ENCODE measurements at places on chromosomes 3 and 15.

DNA sequence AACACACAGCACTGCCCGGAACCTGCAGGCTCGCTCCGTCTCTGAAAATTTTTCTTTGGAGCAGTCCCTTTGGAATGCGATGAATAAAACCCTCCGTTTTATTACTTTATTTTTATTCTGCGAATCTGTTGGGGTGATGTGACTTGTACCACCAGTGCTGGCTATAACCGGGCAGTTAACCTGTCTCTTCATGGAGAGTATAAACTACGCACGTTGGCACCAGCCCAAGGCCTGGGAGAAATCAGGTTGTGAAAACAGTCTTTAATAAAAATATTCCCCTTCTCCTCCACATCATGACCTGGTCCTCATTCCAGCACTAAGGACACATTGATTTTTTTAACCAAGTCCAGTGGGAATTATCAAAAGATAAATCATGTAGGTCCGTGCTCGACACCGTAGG is 116.8 kb downstream of the WNT5A start:
- H3K27ac ChIP-seq: no peak overlapping the region
- H3K4me3 ChIP-seq: no peak overlapping the region
- no peaks in the 10 kb centered on the region for H3K36me3 ChIP-seq
- no peak for DNase-seq

DNA sequence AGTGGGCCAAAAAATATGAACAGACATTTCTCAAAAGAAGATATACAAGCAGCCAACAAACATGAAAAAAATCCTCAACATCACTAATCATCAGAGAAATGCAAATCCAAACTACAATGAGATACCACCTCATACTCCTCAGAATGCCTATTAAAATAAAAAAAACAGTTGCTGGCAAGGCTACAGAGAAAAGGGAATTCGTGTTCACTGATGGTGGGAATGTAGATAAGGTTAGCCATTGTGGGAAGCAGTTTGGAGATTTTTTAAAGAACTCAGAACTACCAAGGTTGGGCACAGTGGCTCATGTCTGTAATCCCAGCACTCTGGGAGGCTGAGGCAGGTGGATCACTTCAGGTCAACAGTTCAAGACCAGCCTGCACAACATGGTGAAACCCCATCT is 27.8 kb upstream of the C15orf40 start:
- peaks cover 76% of the 10 kb centered on the region for H3K36me3 ChIP-seq
- H3K27ac ChIP-seq: no peak overlapping the region
- no peaks in the 10 kb centered on the region for H3K4me1 ChIP-seq

GRCh38 chr3:151012753-151013152 is 40.2 kb upstream of the CLRN1 start:
- H3K27ac ChIP-seq: no peak overlapping the region
- H3K27me3 ChIP-seq: no peaks in the 10 kb centered on the region
- no peaks in the 10 kb centered on the region for H3K36me3 ChIP-seq
- H3K4me1 ChIP-seq: no peaks in the 10 kb centered on the region

- DNase-seq: no peak
- H3K4me1 ChIP-seq: no peaks in the 10 kb centered on the region
- H3K27me3 ChIP-seq: peaks cover 52% of the 10 kb centered on the region
- no peak overlapping the region for H3K4me3 ChIP-seq
These were observed 3.3 kb upstream of the WNT5A start for GRCh38 chr3:55490276-55490913.

- no peak for DNase-seq
- no peak overlapping the region for H3K4me3 ChIP-seq
- H3K36me3 ChIP-seq: no peaks in the 10 kb centered on the region
- no peak overlapping the region for H3K27ac ChIP-seq
These were observed 19.7 kb downstream of the PTPRG start for GRCh38 chr3:61580982-61581643.

GRCh38 chr3:44058022-44058867 is 183.4 kb upstream of the TOPAZ1 start:
- no peak overlapping the region for H3K4me3 ChIP-seq
- DNase-seq: no peak
- no peaks in the 10 kb centered on the region for H3K27me3 ChIP-seq
- H3K27ac ChIP-seq: no peak overlapping the region
- H3K4me1 ChIP-seq: no peaks in the 10 kb centered on the region

- H3K27me3 ChIP-seq: no peaks in the 10 kb centered on the region
- no peak overlapping the region for H3K4me3 ChIP-seq
- H3K4me1 ChIP-seq: peaks cover 36% of the 10 kb centered on the region
These were observed 34.2 kb downstream of the IDH2 start for GRCh38 chr15:90067953-90068606.

GRCh38 chr3:193868590-193868989 is 267.4 kb upstream of the HES1 start:
- no peaks in the 10 kb centered on the region for H3K27me3 ChIP-seq
- H3K36me3 ChIP-seq: no peaks in the 10 kb centered on the region
- H3K4me3 ChIP-seq: no peak overlapping the region
- no peak overlapping the region for H3K27ac ChIP-seq
- peaks cover 10% of the 10 kb centered on the region for H3K4me1 ChIP-seq

GRCh38 chr3:49313896-49314688 is 25.8 kb downstream of the USP4 start:
- no peak overlapping the region for H3K4me3 ChIP-seq
- H3K4me1 ChIP-seq: no peaks in the 10 kb centered on the region
- DNase-seq: no peak
- H3K36me3 ChIP-seq: peaks cover 92% of the 10 kb centered on the region
- no peaks in the 10 kb centered on the region for H3K27me3 ChIP-seq
- H3K27ac ChIP-seq: no peak overlapping the region

DNA sequence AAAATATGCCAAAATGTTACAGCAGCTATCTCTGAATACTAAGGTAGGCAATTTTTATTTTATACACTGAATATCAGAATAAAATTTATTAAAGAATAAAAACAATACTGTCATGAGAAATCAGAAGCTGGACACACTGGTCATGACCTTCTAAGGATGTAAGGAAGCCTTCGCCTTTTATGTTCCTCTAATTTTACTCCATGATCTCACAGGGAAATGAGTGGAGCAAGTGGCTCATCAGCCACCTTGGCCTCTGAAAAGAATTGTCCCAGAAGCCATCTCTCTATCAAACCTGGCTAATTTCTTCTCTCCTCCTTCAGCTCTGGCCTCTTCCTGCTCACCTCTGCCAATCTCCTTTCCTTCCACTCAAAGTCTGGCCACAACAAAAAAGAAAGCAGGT is 48.6 kb downstream of the THRB start:
- H3K27me3 ChIP-seq: no peaks in the 10 kb centered on the region
- H3K4me1 ChIP-seq: no peaks in the 10 kb centered on the region
- no peak overlapping the region for H3K4me3 ChIP-seq
- H3K27ac ChIP-seq: no peak overlapping the region
- no peaks in the 10 kb centered on the region for H3K36me3 ChIP-seq
- no peak for DNase-seq

DNA sequence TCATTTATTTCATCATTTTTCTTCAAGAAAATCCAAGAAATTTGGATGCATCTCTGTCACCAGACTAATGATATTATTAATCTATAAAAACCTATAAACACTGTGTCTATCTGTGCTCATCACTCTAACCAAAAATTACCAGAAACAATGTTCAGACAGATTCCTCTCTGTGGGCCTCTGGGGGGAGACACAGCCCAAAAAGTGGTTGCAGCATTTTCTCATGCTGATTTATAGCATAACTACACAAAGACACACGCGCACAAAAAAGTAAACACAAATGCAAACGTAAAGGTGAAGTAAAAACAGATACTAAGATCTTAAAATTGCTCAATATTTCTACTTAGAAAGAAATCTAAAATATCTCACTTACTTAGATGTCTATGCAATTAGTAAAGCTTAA is 976.0 kb downstream of the GBE1 start:
- no peak overlapping the region for H3K27ac ChIP-seq
- DNase-seq: no peak
- no peak overlapping the region for H3K4me3 ChIP-seq
- H3K4me1 ChIP-seq: no peaks in the 10 kb centered on the region
- no peaks in the 10 kb centered on the region for H3K36me3 ChIP-seq

GRCh38 chr15:67504796-67505195 is 16.1 kb upstream of the C15orf61 start:
- no peak overlapping the region for H3K27ac ChIP-seq
- DNase-seq: no peak
- H3K4me1 ChIP-seq: peaks cover 5% of the 10 kb centered on the region
- no peaks in the 10 kb centered on the region for H3K36me3 ChIP-seq
- no peaks in the 10 kb centered on the region for H3K27me3 ChIP-seq

DNA sequence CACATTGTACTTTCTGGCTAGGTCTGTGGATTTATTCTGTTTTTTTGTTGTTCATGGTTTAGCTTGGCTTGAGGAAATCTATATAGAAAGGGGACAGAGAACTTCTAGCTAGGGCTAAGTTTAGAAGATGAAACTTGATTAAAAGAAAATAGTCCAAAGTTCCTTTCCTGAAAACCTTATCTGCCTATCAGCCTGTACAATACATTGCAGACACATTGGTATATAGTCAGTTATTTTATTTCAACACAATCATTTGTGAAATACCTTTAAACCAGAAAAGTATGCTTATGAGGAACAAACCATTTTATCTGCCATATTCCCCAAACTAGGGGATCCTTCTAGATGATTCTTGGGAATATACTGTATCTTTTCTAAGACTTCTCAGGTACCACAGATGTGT is 147.3 kb upstream of the CGNL1 start:
- H3K36me3 ChIP-seq: no peaks in the 10 kb centered on the region
- no peaks in the 10 kb centered on the region for H3K27me3 ChIP-seq
- H3K4me1 ChIP-seq: no peaks in the 10 kb centered on the region
- no peak for DNase-seq
- H3K4me3 ChIP-seq: no peak overlapping the region

- DNase-seq: peak; percentile 25
- no peaks in the 10 kb centered on the region for H3K27me3 ChIP-seq
- peak overlapping the region; percentile 63 for H3K27ac ChIP-seq
- no peak overlapping the region for H3K4me3 ChIP-seq
- peaks cover 94% of the 10 kb centered on the region for H3K36me3 ChIP-seq
These were observed 63.9 kb downstream of the PGPEP1L start for GRCh38 chr15:98943601-98944151.

All from tibial nerve (tissue), 4 donors.